BE2C (cell line): ENCODE measurements at places on chromosomes 2 and 18.

DNA sequence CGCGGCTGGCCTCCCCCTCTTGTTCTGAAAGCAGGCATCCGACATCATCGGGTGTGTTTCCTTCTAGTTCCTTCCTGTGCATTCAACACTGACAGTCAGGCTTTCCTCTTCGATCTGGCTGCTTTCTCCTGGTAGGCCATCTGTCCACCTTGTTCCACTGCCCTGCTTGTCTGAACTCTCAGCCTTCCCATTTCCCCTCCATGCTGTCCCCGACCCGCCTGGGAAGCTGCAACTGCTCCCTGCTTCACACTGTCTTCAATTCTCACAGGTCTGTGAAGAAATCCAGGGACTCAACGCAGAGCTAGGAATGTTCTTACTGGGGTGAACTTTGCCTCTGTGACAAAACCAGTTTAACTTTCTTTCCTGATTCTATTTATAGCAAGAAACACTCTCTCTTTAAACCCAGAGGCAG is 43.0 kb downstream of the KIF3C start:
- no peak for DNase-seq

- no peak for DNase-seq
Measured at GRCh38 chr2:186959486-186959885, 110.5 kb upstream of the ZSWIM2 start.

DNA sequence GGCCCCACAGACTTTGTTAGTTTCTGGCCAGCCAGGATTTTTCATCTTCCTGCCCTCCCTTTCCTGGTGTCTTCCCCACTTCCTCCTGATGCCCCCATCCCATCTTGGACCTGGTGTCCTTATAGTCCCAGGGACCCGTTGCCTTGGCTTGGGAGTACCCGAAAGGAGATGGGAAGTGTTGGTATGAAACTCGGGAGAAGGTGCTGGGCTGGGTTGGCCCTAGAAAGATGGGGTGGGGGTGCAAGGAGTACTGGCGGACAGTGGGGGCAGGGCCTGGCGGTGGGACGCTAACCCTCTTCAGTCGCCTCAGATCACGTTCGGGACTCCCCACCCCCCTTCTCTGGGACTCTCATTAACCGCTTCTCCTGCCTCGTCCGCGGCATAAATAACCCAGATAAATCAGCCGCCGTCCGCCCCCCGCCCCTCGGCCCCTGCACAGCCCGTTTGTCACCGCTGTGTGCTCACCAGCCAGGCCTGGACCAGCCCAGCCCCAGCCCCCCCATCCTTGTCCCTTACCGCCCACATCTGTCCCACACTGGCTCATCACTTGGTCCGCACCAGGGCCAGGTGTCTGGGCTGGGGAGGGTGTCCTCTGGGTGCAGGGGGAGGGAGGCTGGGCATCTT is 3.7 kb upstream of the ASIC4 start:
- peak; percentile 66 for DNase-seq

- no peak for DNase-seq
Measured at GRCh38 chr2:26070730-26071129, 36.8 kb downstream of the RAB10 start.

DNA sequence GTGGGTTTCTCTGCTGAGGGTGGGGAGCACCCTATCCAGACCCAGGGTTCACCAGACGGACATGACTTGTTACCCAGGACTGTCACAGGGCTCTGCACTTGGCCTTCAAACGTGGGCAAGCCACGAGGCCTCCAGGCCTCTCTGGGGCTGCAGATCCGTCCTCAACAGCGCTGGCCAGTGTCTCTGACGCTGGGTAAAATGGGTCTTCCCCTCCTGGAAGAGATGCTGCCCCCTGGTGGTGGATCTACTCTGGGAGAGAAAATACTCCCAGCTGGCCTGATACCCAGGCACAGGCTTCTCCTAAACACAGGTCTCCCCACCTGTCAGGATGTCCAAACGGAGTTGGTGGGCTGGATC is 3.7 kb downstream of the GPR17 start:
- DNase-seq: peak; percentile 84

- DNase-seq: peak; percentile 93
Measured at GRCh38 chr2:3604991-3605961, 10.4 kb downstream of the COLEC11 start.

- no peak for DNase-seq
Measured at GRCh38 chr2:170973225-170973491, 44.1 kb downstream of the GORASP2 start.

DNA sequence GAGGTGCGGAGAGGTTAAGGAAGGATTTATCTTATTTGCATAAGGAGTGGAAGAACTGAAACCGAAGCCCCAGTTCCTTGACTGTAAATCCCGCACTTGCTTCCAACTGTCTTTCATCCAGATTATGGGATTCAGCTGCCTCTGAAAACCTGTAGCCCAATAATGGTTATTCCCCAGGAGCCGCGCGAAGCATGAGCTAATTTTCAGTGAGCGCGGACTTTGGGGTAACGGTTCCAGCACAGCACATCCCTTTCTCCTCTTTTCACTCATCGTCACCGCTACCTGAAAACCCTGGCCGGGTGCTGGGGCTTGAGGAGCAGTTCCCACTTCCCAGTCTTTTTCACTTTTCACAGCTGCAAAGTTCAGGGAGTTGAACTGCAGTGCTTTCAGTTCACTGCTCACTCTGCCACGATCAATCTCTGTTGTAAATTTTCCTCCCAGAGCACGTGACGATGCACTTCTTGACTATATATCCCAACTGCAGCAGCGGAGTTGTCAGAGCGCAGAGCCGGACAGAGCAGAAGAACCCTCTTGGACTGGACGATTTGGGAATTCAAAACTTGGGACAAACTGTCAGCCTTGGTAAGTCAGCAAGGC is at the start of gene KCNE4:
Gene KCNE4, plus strand, starts transcription at position 498 of the 597 bp plus-strand sequence. CDS start 641 bp downstream, outside the sequence.
- DNase-seq: no peak

- no peak for DNase-seq
Measured at GRCh38 chr2:15634846-15635490, 43.3 kb downstream of the DDX1 start.

DNA sequence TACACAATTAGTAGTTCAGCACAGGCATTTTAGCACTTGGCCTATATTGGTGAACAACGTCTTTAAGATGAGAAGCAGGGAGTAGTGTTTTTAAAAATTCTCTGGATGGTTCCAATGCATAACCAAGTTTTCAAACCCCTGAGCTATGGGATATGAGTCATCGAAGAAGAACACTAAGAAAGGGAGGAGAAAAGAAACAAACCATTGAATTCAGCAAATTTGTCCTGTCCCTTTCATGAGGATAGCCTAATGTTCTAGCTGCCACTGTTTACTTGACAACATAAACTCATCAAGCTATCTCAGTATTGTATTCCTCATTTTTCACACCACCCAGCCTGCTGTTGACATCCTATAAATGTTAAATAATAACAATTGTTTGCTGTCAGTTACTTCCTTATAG is 158.0 kb downstream of the BARD1 start:
- DNase-seq: no peak

GRCh38 chr18:63078471-63078870 is 241.1 kb downstream of the BCL2 start:
- no peak for DNase-seq

DNA sequence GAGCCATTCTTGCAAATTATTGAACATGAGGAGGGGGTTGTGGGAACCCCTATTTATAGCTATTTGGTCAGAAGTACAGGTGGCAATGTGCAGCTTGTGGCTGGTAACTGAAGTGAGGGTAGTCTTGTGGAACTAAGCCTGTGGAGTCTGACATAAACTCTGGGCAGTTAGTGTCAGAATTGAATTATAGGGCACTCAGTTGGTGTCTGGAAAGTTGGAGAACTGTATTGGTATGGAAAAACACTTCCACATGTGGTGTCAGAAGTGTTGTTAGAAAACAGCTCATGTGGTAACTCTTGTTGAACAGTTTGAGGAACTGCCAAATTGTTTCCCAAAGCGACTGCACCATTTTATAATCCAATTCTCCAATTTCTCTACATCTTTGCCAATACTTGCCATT is 7.5 kb downstream of the RALBP1 start:
- no peak for DNase-seq

- DNase-seq: no peak
Measured at GRCh38 chr2:129772190-129772579, 207.3 kb upstream of the RAB6C start.

DNA sequence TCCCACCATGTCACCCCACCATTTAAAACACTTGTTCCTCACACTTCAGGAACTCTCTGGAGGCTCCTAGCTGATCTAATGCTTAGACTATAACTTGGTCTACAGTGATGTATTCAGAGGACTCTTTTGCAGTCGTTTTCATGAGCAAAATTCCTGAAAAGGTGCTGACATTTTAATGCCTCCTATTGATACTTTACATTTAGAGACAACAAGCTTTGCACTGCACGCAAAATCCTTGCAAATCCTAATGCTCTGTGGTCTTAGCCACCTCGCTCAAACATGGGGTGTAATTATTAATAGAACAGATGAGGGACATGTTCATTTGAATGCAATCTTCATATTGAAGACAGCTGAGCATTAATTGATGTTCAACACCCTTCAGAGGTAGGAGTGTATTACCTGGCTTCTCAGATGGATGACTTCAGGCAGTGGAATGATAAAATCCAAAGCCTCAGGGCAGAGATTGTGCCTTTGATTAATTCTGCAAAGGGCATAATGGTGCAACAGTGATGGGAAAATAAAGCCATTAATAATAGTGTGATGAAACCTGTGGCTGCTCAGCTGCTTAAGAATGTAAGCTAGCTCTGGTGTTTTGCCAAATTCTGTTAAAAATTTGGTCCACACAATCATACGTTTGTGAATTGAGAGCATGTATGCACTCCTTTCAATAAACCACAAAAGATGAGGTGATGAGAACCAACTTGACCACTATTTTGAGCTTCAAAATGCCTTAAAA is 5.4 kb downstream of the CTAGE1 start:
- DNase-seq: no peak

DNA sequence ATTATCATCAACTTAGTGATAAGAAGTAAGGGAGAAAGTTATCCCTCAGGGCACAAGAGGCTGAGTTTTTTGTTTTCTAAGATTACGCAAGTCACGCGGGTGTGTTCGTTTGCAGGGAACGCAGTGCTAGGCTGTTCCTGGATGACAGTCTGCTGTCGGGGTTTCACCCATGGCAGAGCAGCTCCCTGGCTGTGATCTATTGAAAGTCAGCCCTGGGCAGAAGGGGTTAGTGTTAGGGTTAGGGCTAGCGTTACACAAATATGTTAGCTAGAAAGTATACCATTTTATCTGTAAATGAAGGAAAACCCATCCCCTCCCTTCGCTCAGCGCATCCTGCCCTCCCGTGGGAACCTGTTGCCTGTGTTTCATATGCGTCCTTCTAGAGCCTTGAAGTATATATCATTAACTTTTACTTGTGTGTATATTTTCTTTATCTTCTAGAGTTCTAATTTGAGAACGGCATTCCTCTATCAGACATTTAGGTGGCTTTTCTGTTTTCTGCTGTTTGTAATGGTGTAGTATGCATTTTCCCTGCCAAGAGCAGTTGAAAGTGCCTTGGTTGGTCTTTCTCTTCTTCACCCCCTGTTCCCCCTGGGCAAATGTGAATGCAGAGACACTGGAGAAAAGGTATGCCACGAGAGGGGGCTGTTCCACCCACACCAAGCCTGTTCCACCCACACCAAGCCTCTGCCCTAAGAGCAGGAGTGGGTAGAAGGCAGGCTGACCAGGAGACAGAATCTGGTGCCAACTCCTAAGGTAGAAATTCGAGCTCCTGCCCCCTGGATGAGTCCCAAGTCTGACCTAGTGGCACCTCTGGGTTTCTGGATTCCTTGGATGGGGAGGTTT is 47.0 kb downstream of the ARMC9 start:
- peak; percentile 29 for DNase-seq

DNA sequence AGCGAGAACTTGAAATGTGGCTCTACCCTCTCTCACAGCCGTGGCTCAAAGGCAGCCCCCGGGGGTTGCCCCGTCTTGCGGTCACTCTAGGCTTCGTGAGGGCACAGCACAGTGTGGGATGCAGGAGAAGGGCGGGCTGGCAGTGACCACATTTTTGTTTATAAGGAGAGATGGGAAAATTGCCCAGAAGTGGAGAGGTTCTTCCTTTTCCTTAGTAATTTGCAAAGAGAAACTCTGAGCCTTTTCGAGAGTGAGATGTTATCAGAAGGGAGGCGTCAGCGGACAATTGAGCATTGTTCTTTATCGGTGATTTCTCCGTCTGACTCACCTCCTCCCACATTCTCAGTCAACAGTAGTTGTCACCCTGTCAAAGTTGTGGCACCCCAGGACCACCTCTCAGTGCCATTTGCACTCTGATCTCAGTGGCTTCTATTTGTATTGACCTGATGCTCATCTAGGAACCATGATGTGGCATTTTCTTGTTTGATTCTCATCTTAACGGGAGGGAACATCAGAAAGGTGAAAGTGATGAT is 89.6 kb downstream of the ACAA2 start:
- no peak for DNase-seq
